ENCODE measurements at places on chromosomes 2 and 18.

GRCh38 chr18:35344736-35345459 lies 678 bp upstream of the ZNF24 start:
- no peak for DNase-seq

GRCh38 chr2:136219341-136219740 lies 101.4 kb upstream of the CXCR4 start:
- DNase-seq, result no peak

GRCh38 chr2:218465987-218466633 lies 47.2 kb downstream of the VIL1 start:
- peak; percentile 45 for DNase-seq

DNA sequence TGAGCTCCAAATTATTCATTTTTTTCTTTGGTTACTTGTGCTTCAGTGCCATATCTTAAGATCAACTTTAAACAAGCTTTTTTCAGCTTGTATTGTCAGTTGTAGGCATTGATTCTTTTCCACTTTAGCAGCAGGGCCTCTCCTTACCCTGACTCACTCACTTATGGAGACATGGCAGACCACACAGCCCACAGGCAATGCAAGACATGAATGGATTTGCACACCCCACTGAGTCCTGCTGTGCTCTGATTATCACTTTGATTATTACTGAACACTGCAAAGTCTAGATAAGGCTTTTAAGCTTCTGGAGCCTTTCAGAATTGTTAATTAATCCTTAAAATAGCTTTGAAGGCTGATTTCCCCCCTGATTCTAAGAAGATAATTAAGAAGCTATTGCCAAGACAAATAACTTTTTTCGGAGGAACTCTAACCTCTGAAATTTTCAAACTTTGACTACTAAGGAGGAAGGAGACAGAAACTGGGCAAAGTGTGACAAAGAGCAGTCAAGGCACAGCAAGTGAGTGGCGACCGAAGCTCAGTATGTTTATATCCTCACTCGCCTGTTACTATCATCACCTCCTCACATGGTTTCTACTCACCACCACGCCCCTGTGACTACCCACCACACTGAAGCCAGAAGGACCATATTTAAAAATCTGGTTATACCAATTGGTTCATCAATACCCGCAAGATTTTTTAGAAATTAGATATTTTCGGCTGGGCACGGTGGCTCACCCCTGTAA lies 43.3 kb downstream of the CACNB4 start:
- no peak for DNase-seq

- DNase-seq, result peak; percentile 45
Measured at GRCh38 chr18:31741097-31741735, 19.5 kb downstream of the SLC25A52 start.

GRCh38 chr2:120177001-120177621 lies 46.1 kb downstream of the TMEM185B start:
- no peak for DNase-seq

- no peak for DNase-seq
Measured at GRCh38 chr2:239302083-239302807, 98.6 kb downstream of the HDAC4 start.

DNA sequence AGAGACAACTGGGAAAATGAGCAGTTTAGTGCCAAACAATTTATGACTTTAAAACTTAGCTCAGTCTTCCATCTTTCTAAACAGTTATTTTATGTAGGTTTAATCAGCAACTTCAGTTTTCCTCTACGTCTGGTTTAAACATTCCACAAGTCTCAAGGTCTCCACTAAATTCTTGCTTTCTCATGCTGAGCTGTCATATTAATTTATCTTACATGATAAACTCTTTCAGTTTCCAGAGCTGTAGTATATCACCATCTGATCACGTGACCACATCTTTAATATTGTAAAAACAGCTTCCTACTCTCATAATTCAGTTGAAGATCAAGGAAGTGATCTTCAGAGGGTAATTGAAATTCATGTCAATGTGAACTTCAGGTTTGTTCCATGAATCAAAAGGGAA lies 158.6 kb downstream of the ZNF804A start:
- no peak for DNase-seq

DNA sequence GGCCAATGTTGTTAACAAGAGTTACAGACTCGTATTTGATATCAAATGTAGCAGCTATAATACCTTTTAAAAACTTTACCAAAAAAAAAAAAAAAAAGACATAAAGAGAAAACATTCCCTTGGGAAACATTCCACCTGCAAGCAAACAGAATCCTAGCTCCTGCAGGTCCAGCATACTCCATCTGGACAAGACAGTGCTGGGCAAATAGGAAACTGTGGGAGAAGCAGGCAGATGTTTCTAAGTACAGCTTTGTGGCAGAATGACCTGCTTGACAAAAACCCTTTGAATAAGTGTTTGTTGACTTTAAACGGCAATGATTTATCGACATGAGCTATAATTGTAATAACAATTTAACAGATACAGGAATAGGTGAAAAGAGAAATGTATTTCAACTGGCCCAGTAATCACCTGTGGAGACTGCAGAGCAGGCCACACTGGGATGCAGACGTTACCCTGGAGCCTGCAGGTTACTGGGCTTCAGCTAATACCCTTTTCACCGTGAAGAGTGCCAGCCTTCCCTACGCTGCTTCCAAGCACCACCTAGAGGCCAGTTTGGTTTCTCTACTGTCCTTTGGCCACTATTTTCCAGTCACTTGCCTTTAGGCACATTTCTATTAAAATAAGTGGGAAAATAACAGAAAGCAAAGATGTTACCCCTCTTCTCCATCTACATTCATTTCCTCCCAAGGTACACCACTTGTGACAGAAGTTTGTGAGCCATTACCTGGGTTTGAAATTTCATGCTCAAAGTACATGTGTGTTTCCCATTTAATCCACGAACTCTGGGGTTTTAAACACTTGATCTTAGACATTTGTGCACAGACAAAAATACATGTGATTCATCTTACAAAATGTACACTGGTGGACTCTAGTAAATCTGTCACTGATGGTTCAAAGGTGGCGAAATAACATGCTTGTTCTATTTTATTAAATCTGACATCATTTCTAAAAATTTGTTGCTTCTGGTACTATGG lies 96.9 kb upstream of the ZNF397 start:
- peak; percentile 81 for DNase-seq

DNA sequence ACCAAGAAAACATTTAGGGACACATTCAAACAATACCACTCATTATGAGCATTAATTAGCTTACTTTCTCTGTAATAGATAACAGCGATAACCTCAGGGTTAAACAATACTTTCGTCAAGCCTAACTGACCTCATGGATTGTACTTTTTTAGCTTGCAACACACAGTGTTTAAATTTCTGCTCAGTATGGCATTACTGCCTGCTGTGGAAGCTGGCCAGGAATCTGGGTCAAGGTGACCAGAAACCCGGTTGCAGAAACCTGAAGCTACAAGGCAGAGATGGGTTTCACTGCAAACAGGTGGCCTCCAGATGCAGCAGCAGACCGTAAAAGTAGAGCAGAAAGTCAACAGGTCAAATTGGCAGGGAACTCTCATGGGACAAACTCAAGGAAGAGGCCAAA lies 123.8 kb upstream of the FHL2 start:
- no peak for DNase-seq

DNA sequence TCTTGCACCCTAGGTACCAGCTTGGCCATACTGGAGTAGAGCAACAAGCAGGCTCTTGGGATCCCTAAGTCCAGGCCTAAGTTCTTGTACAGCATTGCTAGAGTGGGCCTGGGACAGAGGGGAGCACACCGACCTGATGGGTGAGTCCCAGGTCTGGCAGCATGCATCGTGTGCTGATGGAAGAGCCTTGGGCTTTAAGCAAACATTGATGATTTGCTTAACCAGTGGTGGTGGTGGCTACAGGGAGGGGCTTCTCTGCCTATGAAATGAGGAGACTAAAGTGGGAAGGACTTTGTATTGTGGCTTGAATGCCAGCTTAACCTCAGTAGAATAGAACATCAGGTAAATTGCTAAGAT lies 39.2 kb upstream of the UXS1 start:
- no peak for DNase-seq

GRCh38 chr2:127196998-127197397 lies 23.1 kb downstream of the CYP27C1 start:
- DNase-seq, result no peak

DNA sequence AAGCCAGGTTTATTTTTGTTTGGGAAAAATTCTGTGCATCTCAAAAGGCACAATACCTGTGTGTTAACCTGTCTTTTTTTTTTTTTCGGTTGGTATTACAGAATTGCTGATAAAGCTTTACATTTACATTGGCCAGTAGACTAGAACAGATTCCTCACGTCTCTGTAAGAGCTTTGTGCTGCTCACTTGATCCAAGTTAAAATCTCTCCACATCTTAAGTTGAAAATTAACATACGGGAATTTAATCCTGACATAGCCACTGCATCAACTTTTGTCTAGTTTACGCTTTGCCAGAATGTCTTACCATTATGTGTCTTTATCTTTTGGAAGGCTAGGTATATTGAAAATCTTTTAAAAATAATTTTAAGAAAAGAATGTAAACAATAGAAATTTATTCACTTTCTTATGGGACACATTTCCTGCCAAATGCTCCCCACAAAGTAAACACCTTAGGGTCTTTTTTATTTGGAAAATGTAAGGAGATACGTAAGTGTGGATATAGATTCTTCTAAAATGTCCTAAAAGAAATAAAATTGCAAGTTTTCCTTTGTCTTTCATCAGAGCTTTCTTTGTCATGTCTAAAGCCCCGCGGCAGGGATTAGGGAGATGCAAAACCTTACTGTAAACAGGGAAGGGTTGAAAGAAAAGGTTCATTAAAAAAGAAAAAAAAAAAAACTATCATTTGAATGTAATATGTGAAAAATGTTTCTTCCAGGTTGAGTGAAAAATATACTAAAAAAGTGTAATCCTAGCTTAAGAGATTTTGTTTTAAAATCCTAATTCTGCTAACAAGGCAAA lies 912.8 kb downstream of the NRXN1 start:
- no peak for DNase-seq

- DNase-seq, result no peak
Measured at GRCh38 chr2:62458206-62458641, 47.8 kb downstream of the TMEM17 start.

- no peak for DNase-seq
Measured at GRCh38 chr2:188869550-188869949, 104.6 kb upstream of the COL3A1 start.

DNA sequence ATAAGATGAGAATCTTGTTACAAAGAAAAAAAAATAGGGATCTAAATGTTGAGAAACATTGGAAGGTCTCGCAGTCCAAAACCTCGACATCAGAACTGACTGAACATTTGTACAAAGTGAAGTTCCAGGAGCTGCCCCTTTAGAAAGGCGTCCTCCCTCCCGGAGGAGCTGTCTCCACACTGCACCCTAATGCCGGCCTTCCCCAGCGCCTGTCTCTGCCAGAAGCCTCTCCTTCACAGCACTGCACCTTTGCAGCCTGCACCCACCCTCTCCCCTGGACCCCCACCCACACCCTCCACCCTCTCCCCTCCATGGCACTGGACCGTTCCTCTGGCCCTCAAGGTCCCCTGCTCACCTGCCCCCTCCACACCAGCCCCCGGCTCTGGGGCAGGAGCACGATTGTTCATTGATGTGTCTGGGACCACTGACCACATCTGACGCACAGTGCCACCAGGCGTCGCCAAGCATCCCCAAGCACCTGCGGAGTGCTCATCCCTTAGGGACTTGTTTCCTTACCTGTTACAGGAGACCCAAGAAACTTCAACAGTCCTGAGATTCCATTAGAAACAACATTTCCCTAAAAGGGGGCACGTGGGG lies 90.3 kb upstream of the SNTG2 start:
- DNase-seq, result peak; percentile 19

GRCh38 chr18:4356929-4357328 lies 98.2 kb downstream of the DLGAP1 start:
- DNase-seq, result no peak

DNA sequence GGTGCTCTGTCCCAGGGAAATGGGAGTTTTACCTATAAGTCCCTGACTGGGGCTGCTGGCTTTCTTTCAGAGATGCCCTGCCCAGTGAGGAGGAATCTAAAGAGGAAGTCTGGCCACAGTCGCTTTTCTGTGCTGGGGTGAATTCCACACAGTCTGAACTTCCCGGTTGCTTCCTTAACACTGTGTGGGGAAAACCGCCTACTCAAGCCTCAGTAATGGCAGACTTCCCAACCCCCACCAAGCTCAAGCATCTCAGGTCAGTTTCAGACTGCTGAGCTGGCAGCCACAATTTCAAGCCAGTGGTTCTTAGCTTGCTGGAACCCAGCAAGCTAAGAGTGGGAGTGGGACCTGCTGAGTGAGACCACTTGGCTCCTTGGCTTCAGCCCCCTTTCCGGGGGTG lies 54.9 kb downstream of the NUP35 start:
- DNase-seq, result no peak

DNA sequence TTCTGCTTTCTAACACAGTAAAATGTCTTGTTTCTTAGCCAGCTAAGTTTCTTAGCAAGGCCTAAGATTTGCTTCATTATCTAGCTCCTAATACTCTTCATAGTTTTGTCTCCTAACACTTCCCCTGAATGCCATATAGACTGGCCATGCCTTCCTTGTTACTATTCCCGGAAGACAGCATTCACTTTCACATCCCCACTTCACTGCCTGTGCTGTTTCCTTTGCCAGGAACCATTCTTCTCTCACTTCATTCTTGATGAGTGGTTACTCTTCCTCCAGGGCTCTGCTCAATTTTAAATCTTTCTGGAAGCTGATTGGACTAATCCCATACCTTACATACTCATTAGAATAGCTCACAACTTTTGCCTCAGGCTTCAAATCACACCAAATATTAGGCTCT lies 1510.2 kb upstream of the DDX18 start:
- no peak for DNase-seq

GRCh38 chr18:7632152-7633098 lies 65.3 kb downstream of the PTPRM start:
- DNase-seq, result no peak

- DNase-seq, result peak; percentile 12
Measured at GRCh38 chr2:168458139-168458538, 2.1 kb downstream of the CERS6 start.

DNA sequence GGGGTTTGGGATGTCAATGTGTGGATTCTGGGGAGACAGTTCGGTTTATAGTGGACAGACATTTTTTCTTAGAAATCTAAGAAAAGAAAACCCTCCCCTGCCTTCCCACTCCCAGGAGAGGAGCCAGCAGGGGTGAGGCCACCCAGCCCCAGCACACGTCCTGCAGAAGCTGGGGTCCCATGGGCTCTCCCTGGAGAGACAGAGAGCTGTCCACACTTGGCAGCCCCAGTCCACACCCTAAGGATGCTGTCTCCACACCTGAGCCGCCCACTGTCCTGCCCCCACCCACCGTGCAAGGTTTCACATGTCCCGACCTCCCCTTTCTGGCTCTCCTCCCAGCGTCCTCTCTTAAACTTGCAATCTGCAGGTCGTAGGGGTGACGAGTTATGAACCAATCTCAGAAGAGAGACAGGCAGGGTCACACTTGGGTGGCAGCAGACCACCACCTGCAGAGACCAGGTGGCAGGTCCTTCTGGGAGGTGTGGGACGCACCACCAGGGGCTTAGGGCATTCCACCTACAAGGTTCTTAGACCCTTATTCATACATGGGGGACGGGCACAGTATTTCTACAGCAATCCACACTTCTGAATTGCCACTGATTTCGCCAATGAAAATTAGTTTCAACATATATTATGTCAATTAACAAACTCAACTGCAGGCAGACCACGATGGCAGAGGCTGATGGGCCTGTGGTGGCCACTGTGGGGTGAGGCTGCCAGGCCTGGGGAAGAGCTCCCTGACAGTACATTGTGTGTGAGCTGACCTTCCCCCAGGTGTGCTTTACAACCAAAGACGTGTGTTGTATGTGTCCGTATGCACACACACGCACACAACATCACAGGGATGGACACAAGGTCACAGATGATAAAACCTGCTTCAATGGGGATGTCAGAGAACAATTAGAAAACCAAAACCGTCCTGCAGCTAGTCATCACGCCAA lies 158.5 kb downstream of the TPO start:
- no peak for DNase-seq
